DMS79 (cell line): ENCODE measurements at places on chromosomes 2 and 18.

DNA sequence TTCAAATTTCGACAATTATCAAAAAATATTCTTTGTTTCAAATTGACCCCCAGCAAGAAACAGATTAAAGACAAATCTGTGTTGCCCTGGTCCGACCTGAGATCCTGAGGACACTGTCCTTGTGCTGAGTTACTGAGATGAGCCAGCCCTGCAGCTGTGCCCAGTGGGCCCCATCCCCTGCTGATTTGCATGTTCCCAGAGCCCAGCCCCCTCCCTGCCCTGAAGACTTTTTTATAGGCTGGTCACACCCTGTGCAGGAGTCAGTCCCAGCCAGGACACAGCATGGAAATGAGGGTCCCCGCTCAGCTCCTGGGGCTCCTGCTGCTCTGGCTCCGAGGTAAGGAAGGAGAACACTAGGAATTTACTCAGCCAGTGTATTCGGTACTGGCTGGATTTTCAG, 31.4 kb upstream of the ZNG1B start:
- DNase-seq, result no peak

- DNase-seq, result no peak
Observed at GRCh38 chr2:215660687-215661086, 224.8 kb upstream of the FN1 start.

DNA sequence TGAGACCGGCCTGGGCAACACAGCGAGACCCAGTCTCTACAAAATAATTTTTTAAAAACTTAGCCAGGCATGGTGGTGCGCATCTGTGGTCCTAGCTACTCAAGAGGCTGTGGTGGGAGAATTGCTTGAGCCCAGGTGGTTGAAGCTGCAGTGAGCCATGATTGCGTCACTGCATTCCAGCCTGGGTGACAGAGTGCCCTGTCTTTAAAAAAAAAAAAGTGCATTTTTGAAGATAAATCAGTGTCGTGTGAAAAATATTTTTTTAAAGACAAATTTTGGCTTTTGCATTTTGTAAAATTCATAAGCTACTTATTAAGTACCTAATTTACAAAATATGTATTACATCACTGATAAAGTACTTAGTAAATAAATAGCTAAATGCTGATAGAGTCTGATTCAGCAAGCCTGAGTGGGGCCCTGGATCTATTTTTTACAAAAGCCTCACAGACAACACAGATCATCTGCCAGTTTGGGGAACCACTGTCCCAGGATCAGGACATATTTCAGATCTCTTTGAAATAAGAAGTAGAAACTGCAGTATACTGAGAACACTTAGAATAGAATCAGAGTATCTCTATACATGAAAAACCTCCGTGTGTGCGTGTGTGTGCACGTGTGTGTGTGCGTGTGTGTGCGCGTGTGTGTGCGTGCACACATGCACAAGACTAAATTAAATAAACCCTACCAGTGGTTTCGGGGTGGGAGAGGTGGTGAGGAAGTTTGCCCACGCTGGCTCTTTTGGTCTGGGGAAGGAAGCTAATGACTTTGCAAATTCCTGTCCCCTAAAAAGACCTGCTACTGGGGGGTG, 61.6 kb downstream of the AAK1 start:
- DNase-seq, result no peak

DNA sequence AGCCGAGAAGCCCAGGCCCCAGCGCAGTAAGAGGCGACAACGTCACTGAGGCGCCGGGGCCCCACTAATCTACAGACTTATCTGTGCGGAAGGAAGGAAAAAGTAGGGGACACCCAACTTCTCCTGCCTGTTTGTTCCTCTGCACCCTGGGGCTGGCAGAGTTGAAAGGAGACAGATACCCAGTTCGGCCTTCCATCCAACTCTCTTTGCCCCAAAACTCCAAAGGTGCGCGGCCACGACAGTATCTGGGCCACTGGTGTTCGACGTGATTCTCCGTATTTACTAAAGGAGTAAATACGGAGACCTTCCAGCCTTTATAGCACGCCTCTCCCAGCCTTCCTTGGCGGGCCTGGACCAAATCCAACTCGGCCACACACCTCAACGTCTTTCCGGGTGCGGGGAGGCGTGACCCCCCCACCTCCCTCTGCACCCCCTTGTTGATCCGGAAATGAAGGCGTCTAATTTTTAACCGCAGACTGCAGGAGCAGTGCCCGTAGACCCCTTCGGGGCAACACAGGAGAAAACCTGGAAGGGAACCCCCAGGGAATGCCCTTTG, 1.6 kb downstream of the SMAD7 start:
- DNase-seq, result no peak

- no peak for DNase-seq
Observed at GRCh38 chr2:164761737-164762460, 79.7 kb downstream of the COBLL1 start.

GRCh38 chr2:112790305-112790704, 6.0 kb upstream of the IL1A start:
- DNase-seq, result no peak

- no peak for DNase-seq
Observed at GRCh38 chr2:102185347-102185746, 1.5 kb upstream of the IL1RL2 start.

GRCh38 chr2:125169764-125170146, 1144.7 kb downstream of the CNTNAP5 start:
- DNase-seq, result no peak

- no peak for DNase-seq
Observed at GRCh38 chr2:161913865-161914264, 160.2 kb downstream of the DPP4 start.

GRCh38 chr18:57737400-57738060, 65.6 kb downstream of the ATP8B1 start:
- no peak for DNase-seq

- DNase-seq, result no peak
Observed at GRCh38 chr2:58594175-58594574, 353.1 kb upstream of the FANCL start.

DNA sequence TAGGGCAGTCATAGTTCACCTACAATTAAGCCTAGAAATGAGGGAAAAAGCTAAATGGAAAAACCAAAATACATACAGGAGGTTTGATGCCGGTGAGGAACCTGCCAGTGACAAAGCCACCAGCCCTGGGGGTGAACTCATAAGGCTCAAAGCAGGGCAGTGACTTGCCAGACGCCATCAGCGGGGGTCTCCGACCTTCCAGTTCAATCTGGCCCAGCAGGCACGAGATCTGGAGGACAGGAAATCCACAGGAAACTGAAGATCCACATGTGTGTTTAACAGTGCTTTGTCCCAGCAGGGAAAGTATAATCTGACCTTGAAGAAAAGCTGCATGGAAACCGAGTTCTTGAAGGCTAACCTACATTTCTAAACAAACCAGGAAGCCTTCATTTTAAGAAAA, 60.1 kb downstream of the POLR1A start:
- no peak for DNase-seq

GRCh38 chr18:22643731-22644130, 226.0 kb upstream of the CTAGE1 start:
- no peak for DNase-seq

DNA sequence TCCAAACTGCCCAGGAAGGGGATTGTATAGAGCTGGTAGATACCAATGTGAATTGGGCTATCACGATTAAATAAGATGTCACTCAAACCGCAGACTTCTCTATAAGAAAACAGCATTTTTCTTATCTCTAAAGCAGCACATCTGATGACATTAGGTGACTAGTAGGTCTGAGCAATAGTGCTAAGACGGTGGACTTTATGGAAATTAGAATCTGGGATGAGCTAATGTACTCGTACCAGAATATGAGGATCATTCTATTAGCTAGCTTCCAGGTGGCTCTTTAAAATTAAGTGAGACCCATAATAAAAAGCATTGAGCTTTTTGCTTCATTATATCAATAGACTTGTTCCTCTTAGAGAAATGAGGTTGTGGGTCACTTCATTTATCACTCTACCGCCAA, 130.0 kb upstream of the MC4R start:
- no peak for DNase-seq

DNA sequence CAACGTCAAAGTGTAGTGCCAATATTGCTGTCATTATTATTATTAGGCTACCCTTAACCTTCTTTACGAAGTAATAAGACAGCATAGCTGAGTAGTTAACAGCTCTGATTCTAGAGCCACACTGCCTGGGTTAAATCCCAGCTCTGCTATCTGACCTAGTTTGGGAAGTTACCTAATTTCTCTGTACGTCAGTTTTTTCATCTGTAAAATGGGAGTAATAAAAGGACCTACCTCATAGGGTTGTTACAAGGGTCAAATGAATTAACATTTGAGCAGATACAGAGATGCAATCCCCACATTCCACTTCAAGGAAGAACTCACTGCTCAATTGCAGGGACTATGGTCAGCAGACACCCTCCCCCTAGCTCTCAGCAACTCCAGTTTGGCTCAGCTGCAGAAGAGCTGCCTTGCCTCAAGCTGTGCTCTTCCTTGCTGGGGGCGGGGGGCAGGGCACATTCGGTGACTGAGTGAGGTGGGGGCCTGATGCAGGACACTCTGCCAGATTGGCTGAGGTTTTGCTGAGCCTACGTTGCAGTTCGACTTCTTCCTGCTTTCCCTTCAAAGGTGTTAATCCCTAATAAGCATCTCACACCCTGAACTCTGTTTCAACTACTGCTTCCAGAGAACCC, 11.0 kb upstream of the LGALSL start:
- DNase-seq, result no peak

- peak; percentile 3 for DNase-seq
Observed at GRCh38 chr2:220356076-220356475, 728.6 kb downstream of the SLC4A3 start.

- no peak for DNase-seq
Observed at GRCh38 chr18:50674307-50674980, 114.6 kb downstream of the MAPK4 start.

DNA sequence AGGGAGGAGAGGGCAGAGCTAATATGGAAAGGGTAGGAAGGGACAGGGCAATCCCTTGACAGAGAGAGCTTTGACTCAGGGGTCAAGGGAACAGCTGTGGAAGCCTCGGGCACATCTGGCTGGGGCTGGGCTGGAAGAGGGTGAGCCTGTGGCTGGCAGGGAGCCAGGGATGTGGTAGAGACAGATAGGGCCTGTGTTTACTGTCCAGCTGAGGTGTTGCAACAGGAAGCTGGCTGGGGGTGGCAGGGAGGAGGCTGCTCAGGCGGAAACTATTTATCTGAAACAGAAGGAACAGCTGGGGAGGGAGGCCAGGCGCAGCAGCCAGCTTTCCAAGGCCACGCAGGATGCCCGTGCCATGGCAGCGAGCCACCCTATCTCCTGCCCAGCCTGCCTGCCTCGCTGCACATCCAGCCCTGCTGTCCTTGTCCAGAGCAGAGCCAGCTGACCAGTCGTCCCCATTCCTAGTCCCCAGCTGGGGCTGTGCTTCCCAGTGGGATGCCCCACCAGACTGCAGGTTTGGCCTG, 264.7 kb downstream of the CYP26B1 start:
- DNase-seq, result no peak

- no peak for DNase-seq
Observed at GRCh38 chr2:16760426-16760825, 94.8 kb upstream of the CYRIA start.

- DNase-seq, result no peak
Observed at GRCh38 chr2:232588680-232589585, 38.4 kb downstream of the EIF4E2 start.

GRCh38 chr2:98335271-98335670, 11.0 kb upstream of the CNGA3 start:
- no peak for DNase-seq

GRCh38 chr2:10545556-10545955, 97.4 kb upstream of the ODC1 start:
- DNase-seq, result no peak

- no peak for DNase-seq
Observed at GRCh38 chr2:124325667-124326440, 300.8 kb downstream of the CNTNAP5 start.

DNA sequence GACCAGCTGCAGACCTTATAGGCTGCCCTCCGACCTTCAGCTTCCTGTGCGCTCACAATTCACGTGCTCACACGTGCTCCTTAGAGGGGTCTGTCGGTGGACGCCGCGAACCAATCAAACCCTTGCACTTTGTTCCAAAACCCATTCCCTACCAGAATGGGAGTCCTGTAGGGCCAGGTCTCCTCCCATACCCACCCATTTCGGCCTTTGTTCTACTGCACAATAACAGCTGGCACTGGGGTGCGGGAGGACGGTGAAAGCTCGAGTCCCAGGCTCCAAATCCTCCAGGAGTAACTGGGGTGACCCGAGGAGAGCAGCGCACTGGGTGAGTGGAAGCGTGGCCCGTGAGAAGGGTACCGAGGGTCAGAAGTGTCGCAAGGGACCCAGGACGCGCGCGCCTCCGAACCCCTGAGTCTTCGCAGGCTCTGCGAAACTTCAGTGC, 13.0 kb downstream of the SIX3 start:
- DNase-seq, result no peak

- DNase-seq, result no peak
Observed at GRCh38 chr18:62407660-62408059, 82.5 kb downstream of the TNFRSF11A start.

GRCh38 chr2:151523850-151524249, 114.1 kb downstream of the RIF1 start:
- DNase-seq, result no peak

DNA sequence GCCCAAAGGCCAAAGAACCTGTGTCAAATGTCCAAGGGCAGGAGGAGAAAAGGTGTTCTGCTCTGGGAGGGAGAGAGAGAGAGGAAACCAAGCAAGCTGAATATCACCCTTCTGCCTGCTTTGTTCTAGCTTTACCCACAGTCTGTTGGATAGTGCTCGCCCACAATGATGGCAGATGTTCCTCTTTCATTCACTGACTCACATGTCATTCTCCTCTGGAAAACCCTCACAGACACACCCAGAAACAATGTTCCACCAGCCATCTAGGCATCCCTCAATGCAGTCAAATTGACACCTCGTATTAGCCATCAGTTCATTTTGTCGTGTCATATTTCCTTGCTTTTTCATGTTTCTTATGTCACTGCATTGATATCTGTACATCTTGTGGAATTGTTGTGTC, 150.3 kb downstream of the UBR3 start:
- DNase-seq, result no peak

DNA sequence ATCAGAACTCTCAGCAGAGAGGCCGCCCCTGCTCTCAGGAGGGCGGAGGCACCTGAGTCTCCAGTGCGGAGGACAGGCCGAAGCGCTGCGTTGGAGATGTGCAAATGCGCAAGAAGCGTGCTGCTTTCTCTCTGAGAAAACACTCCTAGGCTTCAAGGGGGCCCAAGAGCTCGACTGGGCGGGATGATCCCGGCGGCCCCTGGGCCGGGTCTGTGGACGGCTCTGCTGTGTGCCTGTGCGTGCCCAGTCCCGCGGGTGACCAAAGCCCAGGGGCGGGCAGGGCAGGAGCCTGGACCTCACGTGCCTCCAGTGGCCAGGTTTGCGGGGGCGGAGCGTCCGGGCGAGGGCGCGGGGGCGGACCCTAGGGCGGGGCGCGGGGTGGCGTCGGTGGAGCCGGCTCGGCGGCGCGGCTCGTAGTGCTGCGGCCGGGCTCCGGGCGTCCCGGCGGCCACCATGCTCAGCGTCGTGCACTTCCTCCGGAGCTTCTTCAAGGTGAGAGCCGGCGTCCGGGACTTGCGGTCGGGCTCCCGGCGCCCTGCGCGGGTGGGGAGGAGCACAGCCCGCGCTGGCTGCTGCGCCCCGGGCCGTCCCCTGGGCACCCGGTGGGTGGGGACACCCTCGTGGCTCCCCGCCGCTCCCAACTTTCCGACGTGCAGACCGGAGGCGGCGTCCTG, at the start of gene ARHGEF4:
Gene ARHGEF4 (plus strand): TSS at position 414 of the 674 bp plus-strand sequence. CDS start 40 bp downstream, at position 454.
- DNase-seq, result no peak

GRCh38 chr18:12751891-12752290, 49.0 kb downstream of the PSMG2 start:
- DNase-seq, result no peak

GRCh38 chr2:140882671-140883620, 1247.9 kb downstream of the LRP1B start:
- DNase-seq, result no peak

GRCh38 chr2:106189325-106189724, 4.8 kb downstream of the UXS1 start:
- no peak for DNase-seq
